ENCODE measurements at places on chromosomes 6 and 20. TPM values are rescaled to one million over a fixed set of nuclear protein-coding genes. Genes with fewer than 3 reads are reported as not detected.

- DNase-seq, result no peak
Observed at GRCh38 chr20:22524393-22525015, 59.9 kb downstream of the FOXA2 start.

DNA sequence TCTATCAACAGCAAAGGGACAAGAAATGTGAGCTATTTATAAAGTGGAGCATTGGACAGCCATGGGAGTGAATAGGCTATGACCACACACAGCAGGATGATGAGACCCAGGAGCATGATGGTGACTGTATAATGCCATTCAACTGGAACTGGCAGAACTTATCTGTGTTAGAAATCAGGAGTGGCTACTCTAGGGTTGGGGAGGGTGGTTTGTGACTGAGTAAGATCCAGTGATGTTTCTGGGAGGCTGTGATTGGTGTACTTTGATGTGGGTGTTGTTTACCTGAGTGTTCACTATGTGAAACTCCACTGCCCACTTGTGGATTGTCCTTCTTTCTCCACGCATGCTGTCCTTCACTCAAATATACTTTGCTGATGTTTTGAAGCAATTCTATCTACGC, 11.5 kb upstream of the HLA-B start:
- no peak for DNase-seq

GRCh38 chr6:94894300-94894699, 683.0 kb upstream of the MANEA start:
- DNase-seq, result no peak

DNA sequence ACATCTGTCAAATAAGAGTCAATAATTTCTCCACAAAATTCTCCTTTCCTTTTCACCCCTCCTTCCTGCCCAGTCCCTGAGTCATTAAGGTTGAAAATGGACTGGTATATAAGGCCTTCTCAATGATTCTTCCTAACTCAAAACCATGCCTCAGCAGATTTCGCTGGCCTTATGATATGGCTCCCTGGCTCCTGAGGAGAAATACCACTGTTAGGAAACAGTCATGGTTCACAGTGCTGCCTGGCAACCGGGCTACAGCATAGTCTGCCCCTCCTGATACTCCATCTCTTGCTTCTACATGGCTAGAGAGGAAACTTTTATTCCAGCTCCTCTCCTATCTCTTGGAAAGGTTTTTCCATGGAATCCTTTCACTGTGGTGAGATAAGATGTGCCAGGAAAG, 4.7 kb downstream of the UBE2J1 start:
- no peak for DNase-seq

DNA sequence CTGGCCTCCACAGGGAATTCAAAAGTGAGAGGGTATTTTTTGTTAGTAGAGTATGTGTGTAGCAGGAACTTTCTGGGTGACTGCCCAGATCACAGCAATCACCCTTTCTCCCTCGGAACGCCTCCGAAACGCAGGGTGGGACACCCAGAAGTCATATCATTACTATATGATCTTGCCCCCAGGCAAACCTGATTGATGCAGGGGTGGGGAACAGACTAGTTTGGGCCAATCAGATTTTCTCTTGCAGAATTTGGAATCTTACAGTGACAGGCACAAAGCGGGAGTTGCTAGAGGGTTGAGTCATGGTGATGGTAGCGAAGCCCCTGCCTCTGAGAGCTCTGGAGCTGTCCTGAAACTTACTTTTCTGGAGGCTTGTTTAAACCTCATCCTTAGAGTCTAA, 16.5 kb upstream of the RPN2 start:
- DNase-seq, result no peak

DNA sequence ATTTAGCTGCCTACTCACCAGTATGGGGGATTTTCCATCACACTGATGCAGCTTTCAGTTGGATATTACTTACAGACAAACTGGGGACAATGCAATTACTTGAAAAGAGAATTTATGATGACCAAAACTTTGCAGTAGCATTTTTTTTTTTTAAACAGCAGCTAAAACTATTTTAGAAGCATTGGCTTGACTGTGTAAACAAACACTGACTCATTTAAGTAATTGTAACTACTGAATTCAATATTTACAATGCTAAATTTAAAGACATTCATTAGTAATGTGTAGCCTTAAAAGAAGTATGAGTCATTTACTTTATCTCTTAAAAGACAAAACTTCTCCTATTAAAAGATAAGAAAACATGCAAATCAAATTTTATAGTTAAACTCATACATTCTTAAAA, 295.9 kb upstream of the FERMT1 start:
- no peak for DNase-seq

The ARFGEF3 gene
- total RNA-seq, result 0.18 TPM

DNA sequence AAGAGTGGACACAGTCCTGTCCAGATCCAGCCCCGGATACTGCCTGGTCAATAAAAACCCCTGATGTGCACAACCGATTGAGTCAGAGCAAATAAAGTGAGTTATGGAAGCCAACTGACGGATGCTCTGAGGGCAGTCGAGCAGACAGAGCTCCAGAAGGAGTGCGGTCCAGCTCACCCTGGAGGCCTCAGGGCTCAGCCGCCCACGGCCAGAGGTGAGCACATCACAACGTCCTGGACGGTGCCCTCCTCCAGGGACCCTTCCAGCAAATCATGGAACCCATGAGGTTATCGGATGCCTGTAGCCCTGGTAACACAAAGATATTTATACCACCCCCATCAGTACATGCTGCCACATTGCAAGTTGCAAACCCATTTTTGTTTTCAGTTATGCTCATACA, 44.0 kb upstream of the SMOC2 start:
- no peak for DNase-seq

GRCh38 chr20:38194971-38195504, 30.0 kb upstream of the TGM2 start:
- no peak for DNase-seq

GRCh38 chr6:25488156-25488555, 163.9 kb upstream of the SCGN start:
- DNase-seq, result no peak

- DNase-seq, result no peak
Observed at GRCh38 chr6:142265476-142265875, 36.3 kb upstream of the ADGRG6 start.

- no peak for DNase-seq
Observed at GRCh38 chr6:5481033-5481432, 219.7 kb downstream of the FARS2 start.

DNA sequence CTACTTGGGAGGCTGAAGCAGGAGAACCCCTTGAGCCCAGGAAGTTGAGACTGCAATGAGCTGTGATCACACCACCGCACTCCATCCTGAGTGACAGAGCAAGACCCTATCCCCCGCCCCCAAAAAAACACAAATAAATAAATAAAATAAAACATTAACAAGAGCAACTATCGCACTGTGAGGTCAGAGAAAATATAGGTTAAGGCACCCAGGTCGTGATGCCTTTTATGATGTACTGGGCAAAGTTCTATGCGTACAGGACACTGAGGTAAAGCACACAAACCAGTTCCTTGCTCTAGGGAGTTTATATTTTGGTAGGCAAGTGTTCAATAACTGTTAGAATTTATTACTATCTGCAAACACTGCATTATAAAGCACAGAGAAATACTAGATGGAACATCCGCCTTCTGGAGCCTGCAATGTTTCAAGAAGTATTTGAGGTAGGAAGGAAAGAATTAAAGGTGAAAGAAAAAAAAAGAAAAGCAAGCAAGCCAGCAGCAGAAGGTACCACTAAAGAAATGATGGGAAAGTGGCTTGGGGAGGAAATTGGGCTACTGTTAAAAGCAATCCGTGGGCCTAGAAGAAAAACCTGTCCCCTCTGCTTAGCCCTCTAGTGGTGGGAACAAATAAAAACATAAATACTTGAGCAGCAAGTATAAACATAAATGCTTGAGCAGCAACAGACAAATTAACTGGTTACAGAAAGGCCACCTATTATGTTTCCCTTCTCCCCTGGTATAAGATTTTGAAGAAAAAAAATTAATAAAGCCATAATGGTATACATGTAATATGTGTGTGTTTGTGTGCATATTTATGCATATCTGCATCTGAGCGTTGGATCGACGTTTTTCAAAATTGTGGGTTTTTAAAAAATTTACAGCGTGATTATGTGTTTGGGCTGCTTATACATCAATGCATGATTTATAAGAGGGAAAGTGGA, 128.0 kb downstream of the PHACTR1 start:
- DNase-seq, result no peak

DNA sequence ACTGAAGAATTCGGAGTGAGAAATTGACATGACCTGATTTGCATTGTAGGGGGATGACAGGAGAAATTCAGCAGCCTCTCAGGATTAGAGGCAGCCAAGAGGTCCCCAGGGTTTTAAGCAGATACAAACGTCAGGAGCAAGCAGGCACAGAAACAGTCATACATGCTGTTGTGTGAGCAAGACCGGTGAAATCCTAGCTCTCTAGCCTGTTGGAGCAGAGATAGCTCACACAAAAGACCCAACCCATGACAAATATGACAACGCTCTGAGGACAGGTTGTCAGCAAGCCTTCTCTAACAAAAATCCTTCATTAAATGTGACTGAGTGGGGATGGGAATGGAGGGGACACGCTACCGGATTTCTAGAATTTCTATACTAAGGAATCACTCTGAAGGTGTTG, 23.0 kb upstream of the AKAP12 start:
- no peak for DNase-seq

The CGA gene
- 0.25 TPM for total RNA-seq

DNA sequence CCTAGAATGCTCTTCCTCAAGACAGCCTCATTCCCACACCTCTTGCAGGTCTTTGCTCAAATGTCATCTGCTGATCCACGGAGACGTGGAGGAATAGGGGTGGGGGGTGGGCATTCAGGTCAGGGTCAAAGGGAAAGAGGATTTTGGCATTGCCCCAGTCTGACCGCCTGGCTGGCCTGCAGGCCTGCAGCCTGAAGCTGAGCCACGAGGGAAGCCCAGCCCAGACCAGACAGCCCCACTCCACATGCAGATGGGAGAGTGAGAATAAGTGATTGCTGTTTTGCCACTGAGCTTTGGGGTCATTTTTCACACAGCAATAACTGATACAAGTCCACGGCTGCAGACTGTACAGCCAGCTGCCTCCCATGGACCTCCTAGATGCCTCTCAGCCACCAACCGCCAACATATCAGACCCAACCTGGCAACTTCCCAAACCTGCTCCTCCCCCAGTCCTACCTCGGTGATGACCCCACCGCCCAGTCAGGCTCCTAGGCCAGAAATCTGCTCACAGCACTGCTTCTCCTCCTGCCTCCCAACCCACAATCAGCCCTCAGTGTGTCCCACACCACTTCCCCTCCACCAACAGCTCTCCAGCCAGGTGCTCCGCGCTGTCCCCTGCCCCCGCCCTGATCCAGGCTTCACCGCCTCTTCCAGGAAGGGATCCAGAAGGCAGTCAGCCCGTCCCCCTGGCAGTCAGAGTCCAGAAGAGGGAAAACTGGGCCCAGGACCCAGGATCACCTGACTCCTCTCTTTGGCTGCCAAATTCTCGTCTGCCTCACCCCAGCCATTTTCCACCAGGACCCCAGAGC, 14.0 kb downstream of the KIAA1755 start:
- DNase-seq, result peak; percentile 88

The GLP1R gene
- not detected for total RNA-seq

The RHAG gene
- total RNA-seq, result 0.38 TPM

GRCh38 chr6:156886409-156886808, 109.2 kb downstream of the ARID1B start:
- DNase-seq, result no peak

- no peak for DNase-seq
Observed at GRCh38 chr20:6940048-6940447, 172.6 kb downstream of the BMP2 start.

- no peak for DNase-seq
Observed at GRCh38 chr6:31732029-31732428, 2.9 kb upstream of the DDAH2 start.

- peak; percentile 68 for DNase-seq
Observed at GRCh38 chr6:144482142-144482541, 197.0 kb downstream of the UTRN start.

GRCh38 chr6:114063956-114064355, 93.0 kb upstream of the HDAC2 start:
- DNase-seq, result no peak

GRCh38 chr6:45946352-45946751, 69.3 kb downstream of the CLIC5 start:
- no peak for DNase-seq

DNA sequence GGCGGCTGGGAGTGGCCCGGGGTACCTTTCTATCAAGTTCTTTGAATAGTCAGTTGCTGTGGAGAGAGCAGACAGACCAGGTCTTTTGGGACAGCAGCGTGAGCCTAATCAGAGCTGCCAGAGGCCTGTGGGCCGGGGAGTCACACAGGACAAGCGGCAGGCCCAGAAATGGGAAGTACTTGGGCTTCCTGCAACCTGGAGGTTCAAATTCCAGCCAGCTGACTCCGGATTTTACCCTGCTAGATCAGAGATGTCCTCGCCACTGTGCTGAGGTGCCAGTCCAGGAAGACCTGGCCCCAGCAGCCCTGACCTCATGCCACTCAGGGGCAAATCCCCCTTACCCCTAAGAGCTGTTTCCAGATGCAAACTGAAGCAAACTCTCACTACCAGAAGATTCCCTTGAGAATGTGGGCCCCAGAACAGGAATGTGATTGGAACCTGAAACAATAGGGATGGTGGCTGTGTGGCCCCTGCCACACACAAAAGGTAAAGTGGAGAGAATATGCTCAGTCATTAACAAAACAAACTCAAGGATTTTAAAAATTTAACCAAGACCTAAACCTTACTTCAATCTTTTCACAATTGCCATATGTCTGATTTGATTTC, 9.7 kb downstream of the BEND3 start:
- no peak for DNase-seq

GRCh38 chr6:67200626-67201403, 1434.3 kb upstream of the ADGRB3 start:
- DNase-seq, result no peak

- no peak for DNase-seq
Observed at GRCh38 chr20:57212534-57213276, 53.7 kb downstream of the BMP7 start.

DNA sequence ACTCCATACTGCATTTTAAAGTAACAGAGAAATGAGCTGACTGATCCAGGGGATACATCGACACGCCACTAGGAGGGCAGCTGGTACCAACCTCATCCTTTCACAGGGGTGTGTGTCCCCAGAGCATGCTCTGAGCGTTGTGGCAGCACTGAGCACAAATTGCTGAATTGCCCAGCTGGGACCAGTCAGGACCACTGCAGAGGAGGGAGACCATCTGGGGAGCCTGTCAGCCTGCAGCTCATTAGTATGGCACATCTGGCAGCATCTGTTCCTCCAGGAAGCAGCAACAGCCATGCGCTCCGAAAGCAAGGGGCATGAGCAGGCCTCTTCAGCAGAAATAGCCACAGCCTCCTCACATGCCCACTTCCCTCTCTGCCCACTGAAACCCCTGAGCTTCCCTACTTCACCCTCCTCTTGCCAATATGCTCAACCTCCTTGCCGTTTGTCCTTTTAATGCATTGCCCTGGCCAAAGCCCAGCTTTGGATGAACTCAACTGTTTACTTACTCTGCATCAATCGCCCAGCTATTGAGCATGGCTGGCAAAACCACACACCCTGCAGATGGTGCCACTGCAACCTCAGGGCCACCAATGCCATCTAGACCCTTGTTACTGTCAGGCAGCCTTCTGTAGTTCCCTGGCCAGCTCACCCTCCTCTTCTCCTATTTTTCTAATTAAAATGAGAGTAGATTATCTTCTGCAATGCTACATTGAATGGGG, 77.6 kb upstream of the NEDD9 start:
- no peak for DNase-seq
